ENCODE measurements at places on chromosomes 2 and 18.

DNA sequence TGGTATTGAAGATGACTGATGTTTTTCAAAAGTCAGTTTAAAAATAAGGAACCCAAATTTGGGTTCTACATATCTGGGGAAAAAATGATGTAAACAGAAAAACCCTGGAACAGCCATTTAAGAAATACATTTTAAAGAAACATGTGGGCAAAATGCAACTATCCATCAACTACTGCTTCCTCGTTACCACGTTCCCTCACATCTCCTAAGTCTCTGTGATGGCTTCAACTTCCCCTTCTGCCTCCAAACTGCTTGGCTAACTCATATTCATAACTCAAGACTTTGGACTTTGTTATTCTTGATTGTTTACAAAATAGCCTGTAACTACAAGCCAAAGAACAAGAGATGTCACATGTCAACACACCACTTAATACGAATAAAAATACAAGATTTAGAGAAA is 116.3 kb downstream of the DYM start:
- DNase-seq = no peak
- H3K27ac ChIP-seq = no peak overlapping the region
- peaks cover 15% of the 10 kb centered on the region for H3K36me3 ChIP-seq
- no peaks in the 10 kb centered on the region for H3K27me3 ChIP-seq

GRCh38 chr18:50313031-50313607 is 25.6 kb upstream of the CXXC1 start:
- H3K27ac ChIP-seq = no peak overlapping the region
- no peak overlapping the region for H3K4me3 ChIP-seq
- no peak for DNase-seq

DNA sequence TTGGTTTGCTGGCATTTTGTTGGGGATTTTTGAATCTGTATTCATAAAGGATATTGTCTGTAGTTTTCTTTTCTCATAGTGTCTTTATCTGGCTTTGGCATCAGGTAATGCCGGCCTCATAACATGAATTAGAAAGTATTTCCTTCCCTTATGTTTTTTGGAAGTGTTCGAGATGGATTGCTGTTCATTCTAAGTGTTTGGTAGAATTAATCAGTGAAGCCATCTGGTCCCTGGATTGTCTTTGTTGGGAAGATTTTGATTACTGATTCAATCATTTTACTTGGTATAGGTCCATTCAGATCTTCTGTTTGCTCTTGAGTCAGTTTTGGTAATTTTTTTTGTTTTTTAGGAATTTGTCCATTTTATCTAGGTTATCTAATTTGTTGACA is 22.3 kb downstream of the KIAA1328 start:
- no peaks in the 10 kb centered on the region for H3K4me1 ChIP-seq
- peaks cover 28% of the 10 kb centered on the region for H3K36me3 ChIP-seq
- no peaks in the 10 kb centered on the region for H3K27me3 ChIP-seq
- no peak overlapping the region for H3K27ac ChIP-seq
- no peak overlapping the region for H3K4me3 ChIP-seq
- no peak for DNase-seq

GRCh38 chr18:74567822-74568221 is 29.8 kb upstream of the ZNF407 start:
- H3K27ac ChIP-seq = no peak overlapping the region
- no peak for DNase-seq
- no peaks in the 10 kb centered on the region for H3K4me1 ChIP-seq
